Left lung (tissue), 14 donors: ENCODE measurements at places on chromosomes 6 and 20.

DNA sequence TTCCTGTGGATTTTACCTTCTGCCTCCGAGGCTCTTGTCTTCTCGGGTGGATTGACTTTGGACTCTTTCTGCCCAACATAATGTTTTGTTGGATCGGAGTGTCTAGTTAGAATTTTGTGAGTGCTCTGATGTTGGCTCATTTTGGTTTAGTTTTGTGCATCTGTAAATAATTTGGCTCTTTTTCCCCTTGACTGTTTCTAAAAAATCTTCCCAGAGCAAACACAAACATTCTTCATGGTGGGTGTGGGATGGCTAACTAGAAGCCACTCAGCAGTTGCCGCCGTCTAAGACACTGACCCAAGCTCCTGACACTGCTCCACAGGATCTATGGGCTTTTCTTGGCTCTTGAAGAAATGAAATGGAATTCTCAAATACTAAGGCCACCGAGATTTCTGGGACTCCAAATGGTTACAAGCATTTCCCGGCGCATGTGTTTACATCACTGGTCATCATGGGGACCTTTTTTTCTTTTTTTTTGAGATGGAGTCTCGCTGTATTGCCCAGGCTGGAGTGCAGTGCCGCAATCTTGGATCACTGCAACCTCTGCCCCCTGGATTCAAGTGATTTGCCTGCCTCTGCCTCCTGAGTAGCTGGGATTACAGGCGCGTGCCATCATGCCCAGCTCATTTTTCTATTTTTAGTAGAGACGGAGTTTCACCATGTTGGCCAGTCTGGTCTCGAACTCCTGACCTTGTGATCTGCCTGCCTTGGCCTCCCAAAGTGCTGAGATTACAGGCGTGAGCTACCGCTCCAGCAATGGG is 92.0 kb upstream of the FRMD1 start:
- DNase-seq: no peak

DNA sequence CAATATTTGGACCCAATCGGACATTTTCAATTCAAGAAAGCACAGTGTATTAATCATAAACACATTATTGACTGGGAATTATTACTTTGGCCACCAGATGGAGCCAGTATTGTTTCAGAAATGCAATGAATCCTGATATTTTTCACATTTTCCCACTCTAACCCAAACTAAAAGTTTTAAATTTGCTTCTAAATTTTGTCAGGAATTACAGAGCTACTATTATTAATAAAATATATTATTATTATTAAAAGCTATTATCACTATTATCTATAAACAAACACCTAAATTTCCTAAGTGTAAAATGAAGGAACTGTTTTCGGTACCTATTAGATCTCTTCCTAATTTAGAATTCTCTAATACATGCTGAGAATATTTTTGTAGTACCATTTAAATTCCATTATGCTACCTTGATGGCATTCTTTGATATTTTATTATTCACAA is 245.3 kb downstream of the OGFRL1 start:
- no peak for DNase-seq

- DNase-seq: no peak
These were observed 362.3 kb downstream of the RIMS1 start for GRCh38 chr6:72248621-72249020.

GRCh38 chr6:16199804-16200203 is 38.6 kb upstream of the GMPR start:
- no peak for DNase-seq

DNA sequence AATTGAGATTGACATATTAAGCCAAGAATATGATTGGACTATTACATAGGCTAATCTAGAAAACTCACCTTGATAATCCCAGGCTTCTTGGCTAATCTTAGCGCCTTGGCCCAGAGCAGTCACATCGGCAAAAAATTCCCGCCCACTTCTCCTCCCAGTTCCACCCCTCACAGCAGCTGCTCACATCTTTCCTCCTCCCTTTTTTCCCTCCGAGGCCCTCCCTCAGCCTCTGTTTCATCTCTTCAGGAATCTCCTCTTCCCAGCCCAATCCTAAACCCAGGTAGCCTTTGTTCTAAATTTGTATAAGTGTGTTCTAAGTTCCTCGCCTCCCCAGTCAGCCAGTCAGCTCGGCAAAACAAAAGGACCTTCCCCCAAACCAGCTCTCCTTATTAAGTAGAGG is 184.3 kb downstream of the PRKN start:
- DNase-seq: no peak

- no peak for DNase-seq
These were observed 99.0 kb upstream of the TNFAIP3 start for GRCh38 chr6:137767911-137768690.

DNA sequence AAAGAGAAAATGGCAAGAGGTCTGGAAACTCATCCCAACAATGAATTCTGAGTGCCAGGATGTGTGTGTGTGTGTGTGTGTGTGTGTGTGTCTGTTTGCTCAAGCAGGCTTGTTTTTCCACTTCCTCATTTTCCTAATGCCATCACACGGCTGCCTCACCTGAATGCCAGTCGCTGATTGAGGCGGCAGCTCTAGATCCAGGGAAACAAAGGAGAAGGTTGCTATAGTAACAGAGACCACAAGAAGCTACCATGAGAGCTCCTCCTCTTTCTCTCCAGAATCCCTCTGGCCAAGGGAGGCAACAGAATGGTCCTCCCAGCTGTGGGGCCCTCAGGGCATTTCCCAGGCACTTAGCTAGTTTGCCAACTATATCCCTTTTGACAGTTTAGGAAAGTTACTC is 241.1 kb upstream of the TSHZ2 start:
- DNase-seq: no peak

GRCh38 chr20:13249798-13250170 is 28.7 kb downstream of the ISM1 start:
- no peak for DNase-seq

GRCh38 chr20:64261138-64261537 is 5.6 kb downstream of the PCMTD2 start:
- DNase-seq: no peak

DNA sequence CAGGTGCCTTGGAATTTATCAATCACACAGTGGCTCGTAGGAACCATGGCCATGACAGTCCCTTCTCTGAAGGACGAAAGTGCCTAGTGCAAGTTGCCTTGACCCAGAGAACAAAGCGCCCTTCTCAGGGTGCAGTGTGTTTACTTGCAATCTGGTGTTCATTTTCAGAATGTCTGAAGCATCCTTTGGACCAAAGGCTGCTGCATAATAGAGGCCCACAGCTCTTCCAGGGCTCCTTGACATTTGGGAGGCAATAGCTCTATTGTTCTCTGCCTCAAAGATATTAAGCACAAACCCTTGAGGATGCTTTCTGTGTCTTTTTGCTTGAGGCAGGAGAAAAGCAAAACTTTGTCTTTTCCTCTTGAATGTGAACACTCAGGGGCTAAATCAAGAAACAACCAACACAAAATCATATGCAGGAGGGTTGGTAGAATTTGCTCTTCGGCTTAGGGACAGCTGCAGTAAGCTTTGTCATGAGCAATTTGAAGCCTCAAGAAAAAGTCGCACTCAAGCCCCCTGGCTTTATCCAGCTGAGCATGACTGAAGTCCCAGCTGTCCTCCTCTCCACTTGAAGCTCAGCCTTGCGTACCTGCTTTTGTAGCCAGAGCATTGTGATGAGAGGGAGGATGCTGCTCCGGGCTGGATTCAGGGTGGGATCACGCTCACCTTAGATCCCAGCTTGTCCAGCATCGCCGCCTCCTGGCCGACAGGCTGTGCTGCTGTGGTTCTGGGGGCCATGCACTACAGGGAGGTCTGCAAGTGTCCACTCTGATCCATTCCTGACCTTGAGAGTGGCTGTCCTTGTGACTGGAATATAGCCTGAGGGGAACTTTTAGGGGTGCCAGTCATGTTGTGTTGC is 495.4 kb downstream of the CDH26 start:
- no peak for DNase-seq

DNA sequence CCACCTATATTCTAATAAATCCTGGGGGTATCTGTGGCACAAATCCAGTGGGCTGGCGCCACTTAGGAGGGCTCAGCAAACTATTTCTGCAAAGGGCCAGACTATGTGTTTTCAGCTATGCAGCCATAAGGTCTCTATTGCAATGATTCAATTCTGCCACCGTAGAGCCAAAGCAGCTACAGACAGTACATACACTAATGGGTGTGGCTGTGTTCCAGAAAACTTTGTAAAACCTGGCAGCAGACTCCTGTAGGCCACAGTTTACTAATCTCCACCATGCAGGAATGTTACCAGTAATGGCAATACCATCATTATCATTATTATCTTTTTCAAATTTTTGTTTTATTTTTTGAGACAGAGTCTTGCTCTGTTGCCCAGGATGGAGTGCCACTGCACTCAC is 65.7 kb downstream of the SULF2 start:
- DNase-seq: no peak

GRCh38 chr6:159098636-159099106 is 53.9 kb upstream of the TAGAP start:
- no peak for DNase-seq

DNA sequence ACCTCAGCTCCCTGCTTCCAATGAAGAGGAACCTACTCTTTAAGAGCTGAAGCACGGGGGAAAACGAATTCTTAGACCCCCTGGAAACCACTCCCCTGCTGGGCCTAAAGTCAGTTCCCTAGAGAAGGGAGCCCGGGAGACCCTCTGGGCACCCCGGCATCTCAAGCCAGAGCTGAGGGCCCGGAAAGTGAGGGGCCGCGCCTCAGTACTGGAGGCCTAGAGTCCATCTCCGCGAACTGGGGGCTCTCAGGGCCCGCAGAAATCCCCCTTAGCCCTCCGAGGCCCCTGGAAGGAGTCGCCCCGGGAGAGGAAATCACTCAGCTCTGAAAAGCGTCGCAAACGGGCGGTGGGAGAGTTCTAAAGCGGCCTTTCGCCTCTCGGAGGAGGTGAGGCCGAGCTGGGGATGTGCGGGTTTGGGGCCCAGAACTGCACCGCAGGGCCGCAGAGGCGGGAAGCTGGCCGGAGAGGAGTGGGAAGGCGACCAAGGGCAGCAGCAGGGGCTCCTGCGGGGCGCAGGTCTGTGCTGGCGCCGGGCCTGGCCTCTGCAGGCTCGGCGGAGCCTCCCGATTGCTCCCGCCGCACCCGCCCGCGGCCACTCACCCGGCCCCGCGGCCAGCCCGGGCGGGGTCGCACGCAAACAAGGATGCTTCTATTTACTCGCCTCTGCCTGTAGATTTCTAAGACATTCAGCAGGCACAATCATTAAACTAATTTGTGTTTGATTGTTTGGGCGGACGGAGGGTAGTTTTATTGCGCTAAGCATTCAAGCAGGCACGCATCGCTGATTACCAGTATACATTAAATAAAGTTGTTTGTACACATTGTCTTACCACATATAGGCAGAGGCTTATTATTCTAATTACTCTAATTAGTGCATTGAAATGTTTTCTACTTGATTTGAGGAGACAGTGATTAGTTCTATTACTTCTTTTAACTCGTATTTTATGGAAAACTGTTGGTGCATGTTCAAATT is 9.2 kb downstream of the POU3F2 start:
- no peak for DNase-seq

DNA sequence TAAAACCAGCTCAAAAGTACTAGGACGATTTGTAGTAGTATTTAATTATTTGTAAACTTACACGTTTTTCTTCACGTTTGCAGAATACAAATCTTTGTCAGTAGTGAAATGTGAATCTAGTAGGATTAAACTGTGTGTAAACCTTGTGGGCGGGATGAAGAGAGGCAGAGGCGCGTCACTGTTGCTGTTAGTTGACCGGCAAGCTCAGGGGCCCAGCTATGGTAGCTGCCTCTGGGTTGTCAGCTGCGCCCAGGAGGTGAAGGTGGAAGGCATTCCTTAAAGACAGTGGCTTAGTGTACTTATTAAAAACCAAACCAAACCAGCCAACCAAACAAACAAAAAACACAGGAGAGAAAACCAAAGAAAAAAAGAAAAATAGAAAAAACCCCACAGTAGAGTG is 69.6 kb downstream of the IGF2R start:
- DNase-seq: no peak

DNA sequence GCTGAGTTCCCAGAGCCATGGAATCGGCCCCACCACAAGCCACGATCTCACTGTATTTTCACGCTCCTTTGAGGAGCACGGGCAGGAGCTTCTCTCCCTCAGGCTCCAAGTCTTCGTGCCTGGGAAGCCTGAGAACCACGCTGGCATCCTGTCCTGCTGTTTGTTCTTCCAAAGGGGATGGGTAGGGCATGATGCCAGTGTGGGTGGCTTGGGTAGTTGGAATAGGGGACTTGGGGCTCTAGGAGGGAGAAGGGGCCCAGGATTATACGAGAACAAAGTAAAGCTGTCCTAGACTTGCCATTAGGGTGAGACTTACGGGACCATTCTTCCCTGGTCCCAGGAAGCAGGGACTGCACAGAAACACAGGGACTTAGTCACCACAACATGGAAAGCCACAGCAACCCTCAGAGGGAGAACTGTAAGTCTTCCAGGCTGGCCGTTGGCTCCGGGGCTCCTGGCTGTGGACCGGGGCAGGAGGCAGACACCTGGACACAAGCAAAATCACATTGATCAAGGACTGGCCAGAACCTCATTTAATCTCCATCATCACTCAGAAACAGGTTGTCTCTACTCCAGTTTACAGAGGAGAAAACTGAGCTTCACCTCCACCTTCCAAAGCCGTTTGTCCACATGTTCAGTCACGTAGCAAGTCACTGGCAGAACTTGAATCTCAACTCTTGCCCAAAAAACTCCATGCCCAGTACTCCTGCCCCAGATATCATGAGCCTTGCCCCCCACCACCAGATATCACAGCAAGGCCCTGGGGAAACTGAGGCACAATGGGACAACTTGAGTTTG is 1.3 kb downstream of the CCN5 start:
- no peak for DNase-seq

- DNase-seq: no peak
These were observed 41.3 kb downstream of the TXLNB start for GRCh38 chr6:139250296-139251044.

DNA sequence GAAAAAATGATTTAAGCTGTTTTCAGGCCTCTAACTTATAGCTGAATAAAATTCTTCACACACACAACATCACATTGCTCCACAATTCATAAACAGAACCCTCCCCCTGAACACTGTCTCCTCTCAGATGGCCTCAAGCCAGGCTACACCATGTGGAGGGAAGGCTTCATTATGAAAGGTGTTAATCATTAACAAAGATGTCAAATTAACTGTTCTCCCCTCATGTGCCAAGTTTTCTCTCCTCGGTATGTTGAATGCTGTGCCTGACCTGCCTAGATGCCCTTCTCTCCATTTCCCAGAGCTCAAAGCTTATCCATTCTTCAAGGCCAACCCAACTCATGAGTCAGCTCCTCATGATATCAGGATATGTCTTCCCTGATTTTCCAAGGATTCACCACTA is 210.4 kb downstream of the GMDS start:
- no peak for DNase-seq

- no peak for DNase-seq
These were observed 3.4 kb downstream of the LINC00237 start for GRCh38 chr20:21102603-21103311.

DNA sequence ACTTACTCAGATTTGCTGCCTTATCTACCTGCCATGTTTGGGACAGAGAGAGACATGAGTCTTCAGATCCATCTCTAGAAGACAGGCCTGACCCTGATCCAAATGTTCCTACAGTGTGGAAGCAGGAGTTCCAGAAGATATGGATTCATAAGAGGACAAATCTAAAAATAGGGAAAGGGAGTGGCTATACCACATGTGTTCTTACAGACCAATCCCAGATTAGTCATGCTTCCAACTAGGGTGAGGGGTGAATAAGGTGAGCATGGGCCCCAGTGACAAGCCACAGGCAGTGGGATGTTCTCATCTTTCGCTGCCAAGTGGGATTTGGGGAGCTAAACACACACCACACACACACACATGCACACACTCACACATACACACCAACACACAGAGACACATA is 670.7 kb upstream of the CITED2 start:
- no peak for DNase-seq
